GF-D8 (cell line): ENCODE measurements at places on chromosomes 6 and 20.

- no peak for DNase-seq
Measured at GRCh38 chr6:110971468-110971867, 10.4 kb upstream of the RPF2 start.

DNA sequence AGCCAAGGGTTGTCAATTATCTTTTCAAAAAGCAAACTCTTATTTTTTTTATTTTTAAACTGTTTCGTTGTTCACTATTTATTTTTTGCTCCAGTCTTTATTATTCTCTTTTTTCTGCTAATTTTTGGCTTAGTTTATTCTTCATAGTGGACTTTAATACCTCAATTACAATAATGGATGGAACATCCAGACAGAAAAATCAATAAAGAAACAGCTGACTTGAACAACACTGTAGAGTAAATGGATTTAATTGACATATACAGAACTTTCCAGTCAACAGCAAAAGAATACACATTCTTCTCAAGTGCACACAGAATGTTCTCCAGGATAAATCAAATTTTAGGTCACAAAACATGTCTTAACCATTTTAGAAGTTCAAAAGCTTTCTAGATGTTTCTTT is 111.5 kb downstream of the MEI4 start:
- no peak for DNase-seq

GRCh38 chr20:52895701-52896100 is 76.5 kb upstream of the TSHZ2 start:
- no peak for DNase-seq

DNA sequence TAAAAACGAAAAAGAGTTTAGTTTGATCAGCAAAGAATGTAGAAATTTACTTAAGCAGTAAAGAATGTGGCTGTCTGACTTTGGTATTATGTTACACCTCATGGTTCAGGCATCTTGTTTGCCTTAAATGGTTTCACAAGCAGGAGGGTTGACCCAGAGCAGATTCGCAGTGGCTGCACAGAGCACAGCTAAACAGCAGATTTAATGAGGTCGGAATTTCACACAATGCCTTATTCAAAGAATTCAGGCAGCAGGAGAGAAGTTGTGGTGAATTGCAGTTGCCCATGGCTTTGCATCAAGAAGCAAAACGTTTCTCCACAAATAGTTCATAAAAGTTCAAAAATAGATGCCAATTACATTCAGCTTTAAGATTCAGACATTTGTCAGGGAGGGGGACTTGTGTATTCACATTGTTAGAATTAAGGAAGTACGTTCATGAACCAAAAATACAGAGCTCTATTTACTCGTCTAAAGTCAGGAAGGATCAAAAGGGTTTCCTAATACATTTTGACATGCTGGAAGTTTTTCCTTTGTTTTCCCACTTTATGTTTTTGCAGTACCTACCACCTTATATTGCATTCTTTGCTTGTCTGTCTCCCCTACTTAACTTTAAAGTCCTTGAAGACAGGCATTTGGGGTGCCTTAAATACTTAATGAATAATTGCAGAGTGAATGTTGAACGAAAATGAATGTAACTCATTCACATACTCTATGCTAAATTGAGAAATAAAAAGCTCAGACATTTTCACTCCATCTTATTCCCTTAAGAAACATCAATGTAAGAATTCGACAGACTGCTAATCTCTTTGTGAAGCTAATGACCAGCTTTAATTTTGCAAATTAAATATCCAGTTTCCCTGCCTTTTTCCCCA is 1163.6 kb upstream of the CITED2 start:
- no peak for DNase-seq

DNA sequence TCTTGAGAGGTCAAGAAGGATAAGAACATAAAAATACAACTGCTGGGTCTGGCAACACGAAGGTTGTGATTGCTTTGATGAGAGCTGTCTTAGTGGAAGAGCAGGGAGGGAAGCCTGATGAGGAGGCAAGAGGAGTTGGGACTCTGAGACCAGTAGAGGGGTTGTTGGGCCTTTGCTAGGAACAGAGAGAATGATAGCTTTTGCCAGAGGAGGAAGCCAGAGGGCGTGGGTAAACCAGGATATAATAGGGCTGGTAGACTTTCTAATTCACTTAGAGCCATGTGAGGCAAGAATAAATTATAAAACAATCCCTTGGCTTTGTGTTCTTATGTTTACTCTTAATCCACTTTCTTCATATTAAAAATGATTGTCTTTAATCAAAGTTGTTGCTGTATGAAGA is 78.6 kb downstream of the RCAN2 start:
- DNase-seq = no peak

- no peak for DNase-seq
Measured at GRCh38 chr20:51639206-51639832, 96.8 kb upstream of the NFATC2 start.

GRCh38 chr6:73830119-73830518 is 134.1 kb downstream of the CD109 start:
- DNase-seq = no peak

- no peak for DNase-seq
Measured at GRCh38 chr6:19690325-19691075, 146.7 kb upstream of the ID4 start.
